ENCODE measurements at places on chromosomes 3 and 15. TPM values are rescaled to one million over a fixed set of nuclear protein-coding genes. Genes with fewer than 3 reads are reported as not detected.

- DNase-seq = no peak
Measured at GRCh38 chr3:183790700-183791099, 34.7 kb downstream of the MAP6D1 start.

GRCh38 chr15:70487387-70487740 is 276.0 kb downstream of the UACA start:
- no peak for DNase-seq

GRCh38 chr3:16429086-16429485 is 84.4 kb downstream of the RFTN1 start:
- DNase-seq = no peak

DNA sequence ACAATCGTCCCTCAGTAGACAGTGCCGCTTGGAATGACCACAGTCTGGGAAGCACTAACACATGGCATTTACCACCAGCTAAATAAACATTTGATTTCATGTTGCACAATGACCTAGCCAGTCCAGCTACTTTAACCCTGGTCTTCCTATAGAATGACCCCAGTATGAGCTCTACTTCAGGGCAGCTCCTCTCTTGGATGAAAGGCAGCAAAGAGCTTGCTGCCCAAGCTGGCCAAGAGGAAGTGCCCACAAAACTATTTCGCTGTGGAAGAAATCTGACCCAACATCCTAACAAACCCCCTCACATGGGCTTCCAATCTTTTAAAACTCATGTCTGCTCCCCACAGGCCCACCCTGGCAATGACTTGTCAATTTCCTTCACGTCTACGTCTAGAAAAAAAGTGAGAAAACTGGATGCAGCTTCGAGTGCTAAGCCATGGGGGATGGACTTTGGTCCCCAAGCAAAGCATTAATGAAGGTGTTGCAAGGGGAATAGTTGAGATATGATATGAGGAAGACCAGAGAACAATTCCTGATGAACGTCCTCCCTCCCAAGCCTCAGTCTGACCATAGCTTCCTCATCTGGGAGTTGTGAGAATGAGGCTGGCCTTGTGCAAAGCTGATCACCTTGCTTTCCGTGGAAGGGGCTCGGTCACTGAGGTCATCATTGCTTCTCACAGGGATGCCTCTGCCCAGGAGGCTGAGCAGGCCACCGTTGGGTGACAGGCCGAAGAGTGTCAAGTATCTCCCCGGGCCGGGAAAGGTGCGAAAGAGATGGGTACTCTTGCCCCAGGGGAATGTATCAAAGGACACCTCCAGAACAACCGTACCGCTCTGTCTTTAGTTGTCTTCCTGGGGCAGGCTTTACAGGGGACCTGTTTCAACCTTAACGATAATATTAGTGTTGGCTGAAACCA is 964 bp downstream of the SLC25A20 start:
- DNase-seq = peak; percentile 10

GRCh38 chr3:10549617-10550230 is 44.3 kb upstream of the ATP2B2 start:
- no peak for DNase-seq

Gene ADAMTS9
- not detected for total RNA-seq

Gene NPAP1
- total RNA-seq = not detected

Gene GPR176
- total RNA-seq = not detected

Measured in activated naive CD8-positive, alpha-beta T cell treated with anti-CD3 and anti-CD28 coated beads for 36 hours (primary cell).